Suprapubic skin (tissue), 4 donors: ENCODE measurements at places on chromosomes 2 and 18.

GRCh38 chr2:86249579-86250391 lies 50.5 kb downstream of the MRPL35 start:
- no peak for DNase-seq

DNA sequence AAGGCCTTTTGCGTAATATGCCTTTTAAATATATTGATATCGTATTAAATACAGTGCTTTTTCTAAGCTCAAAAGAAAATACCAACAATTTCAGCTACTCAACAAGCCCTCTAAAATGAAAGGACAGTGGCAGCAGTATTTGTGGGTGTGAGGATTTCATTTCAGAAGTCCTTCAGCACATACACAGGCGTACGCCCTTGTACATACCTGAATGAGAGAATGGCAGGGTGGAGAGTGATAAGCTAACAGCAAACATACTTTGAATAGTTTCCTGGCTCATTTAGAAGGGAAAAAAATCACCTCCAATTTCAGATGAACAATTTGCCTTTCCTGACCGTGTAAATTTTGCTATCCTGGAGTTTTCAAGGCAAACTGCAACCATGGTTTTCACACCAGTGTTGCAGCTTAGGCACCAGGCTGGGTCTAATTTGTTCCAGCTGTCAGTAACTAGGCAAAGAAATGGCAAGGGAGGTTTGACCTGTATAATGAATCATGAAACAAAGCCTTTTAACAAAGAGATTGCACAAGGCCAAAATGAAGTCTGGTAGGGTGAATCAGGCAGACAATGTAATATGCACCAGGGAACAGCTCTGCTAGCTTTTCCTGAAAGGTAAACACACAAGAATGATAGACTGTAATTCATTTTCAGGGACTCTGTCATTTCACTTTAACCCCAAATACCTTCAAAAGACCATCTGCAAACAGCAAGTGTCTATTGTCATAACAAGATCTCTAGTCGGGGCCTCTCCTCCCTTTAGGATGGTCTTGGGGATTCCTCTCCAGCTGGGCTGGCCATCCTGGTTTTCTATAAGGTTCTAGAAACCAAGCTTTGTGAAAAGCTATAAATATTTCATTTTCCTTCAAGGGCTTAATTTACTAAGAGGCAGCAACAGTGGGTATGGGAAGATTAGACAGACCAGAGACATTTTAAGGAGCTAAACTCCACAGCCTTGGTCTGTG lies 11.5 kb downstream of the ANKRD29 start:
- DNase-seq: no peak

DNA sequence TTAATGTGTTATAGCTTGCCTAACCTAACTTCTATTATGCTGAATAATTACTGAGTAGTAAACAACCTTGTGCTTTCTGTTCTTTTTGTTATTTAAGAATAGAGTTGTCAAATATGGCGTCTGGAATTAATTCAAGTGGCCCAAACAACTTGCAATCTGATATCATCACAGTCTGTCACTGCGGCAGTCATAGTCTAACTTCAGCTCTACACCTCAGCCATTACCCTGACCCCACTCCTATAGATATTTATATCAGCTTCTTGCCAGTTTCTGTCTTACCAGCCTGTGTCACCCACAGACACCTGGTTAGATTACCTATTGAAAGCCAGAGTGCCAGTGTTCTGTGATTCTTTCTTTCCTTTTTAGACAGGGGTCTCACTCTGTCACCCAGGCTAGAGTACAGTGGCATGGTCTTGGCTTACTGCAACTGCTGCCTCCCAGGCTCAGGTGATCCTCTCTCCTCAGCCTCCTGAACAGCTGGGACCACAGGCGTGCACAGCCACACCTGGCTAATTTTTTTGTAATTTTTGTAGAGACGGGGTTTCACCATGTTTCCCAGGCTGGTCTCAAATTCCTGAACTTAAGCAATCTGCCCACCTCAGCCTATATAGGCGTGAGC lies 14.1 kb upstream of the KLHL41 start:
- DNase-seq: no peak

DNA sequence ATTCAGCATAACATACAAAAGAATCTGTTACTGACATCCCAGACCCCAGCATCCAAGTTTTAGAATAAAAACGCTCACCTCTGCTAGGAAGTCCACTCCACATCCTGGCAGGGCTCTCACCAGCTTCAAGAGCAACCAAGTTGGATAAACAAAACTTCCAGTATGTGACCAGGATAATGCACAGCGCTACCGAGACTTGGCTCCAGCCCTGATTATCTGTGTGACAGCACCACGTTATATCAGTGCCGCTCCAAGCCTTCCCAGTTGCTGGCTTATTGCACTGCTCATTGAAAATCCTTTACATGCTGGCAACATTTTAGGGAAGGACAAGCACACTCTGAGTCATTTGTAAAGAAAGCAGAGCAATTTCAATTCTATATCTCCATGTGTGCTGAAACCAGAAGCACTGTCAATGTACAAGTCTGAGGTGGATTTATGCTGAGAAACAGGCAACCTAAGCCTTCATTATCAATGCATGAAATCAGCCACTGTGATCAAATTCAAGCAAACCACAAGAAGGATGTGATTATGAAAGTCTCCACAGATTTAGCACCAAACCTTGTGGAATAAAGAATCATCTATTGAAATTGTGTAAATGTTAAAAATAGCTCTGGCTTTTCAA lies 115.7 kb downstream of the ZNF385B start:
- DNase-seq: no peak

DNA sequence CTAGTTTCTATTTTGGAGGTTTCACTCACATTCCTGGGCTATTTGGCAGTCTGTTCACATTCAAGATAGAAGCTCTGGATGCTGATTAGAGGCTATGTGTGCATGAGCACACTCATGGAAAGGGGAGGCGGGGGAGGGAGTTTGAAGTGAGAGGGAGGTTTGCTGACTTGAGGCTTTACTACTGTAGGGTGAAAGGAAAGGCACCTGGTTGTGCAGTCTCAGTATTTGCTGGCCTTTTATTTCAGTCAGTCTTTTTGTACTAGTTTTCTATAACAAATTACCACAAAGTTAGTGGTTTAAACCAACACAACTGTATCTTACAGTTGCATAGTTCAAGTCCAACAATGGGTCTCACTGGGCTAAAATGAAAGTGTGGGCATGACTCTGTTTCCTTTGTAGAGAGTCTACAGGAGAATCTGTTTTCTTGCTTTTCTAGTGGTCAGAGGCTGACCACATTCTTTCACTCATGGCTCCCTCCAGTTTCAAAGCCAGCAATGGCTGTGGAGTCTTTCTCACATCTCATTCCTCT lies 47.7 kb upstream of the NR4A2 start:
- no peak for DNase-seq

DNA sequence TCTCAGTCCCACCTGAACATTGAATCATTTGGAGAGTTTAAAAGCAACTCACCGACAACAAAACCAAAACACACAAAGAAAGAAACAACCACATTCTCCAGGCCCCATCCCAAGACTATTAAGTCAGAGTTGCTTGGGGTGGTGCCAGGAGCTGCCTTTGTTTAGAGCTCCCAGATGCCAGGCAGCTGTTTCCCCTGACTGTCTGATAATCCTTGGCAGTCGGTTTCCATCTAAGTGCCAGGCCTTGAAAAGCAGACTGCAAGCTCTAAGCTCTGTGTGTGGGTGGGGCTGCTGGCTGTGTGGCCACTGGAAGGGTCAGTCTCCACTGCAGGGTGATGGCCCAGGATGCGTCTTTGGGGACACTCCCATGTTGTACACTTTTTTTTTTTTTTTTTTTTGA lies 255.3 kb upstream of the AGAP1 start:
- DNase-seq: peak; percentile 69

DNA sequence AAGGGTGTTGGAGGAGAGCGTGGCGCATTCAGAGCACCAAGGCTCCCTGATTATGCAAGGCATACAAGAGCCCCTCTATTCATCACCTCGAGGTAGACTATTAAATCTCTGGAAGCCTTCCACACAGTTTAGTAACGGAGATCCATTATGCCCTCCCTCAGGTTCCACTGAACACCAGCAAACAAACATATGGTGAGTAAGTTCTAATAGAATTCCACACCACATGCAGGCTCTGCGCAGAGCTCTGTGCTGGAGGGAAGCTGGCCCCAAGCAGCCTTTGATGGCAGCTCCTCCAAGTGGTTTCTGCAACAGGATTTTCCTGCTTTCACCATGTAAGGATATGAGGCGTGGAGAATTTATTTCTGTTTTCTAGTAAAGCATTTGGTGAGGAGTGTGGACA lies 238.6 kb downstream of the C1D start:
- no peak for DNase-seq

GRCh38 chr2:147468349-147468748 lies 376.5 kb upstream of the ACVR2A start:
- DNase-seq: no peak

GRCh38 chr2:2600366-2600765 lies 269.3 kb upstream of the MYT1L start:
- DNase-seq: no peak

DNA sequence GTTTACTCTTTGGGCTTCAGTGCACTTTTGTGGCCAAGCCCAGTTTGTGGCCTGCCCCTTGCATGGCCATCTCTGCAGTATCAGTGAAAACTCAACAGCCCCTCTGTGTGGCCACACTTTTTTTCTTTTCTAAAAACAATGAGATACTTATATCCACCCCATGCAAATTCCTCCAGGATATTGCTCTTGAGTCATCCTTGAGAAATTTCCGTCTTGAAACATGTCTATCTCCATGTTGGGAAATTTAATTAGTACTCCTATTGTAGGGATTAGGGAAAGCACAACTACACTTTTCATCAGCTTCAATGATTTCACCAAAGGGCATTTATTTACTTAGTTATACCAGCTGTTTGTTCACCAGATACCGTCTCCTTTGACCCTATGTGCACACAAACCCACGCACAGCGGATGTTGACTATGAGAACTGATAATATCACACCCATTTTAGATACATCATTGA lies 993.1 kb downstream of the TSN start:
- DNase-seq: no peak

GRCh38 chr2:85728883-85729824 lies 24.6 kb upstream of the ATOH8 start:
- DNase-seq: peak; percentile 94

DNA sequence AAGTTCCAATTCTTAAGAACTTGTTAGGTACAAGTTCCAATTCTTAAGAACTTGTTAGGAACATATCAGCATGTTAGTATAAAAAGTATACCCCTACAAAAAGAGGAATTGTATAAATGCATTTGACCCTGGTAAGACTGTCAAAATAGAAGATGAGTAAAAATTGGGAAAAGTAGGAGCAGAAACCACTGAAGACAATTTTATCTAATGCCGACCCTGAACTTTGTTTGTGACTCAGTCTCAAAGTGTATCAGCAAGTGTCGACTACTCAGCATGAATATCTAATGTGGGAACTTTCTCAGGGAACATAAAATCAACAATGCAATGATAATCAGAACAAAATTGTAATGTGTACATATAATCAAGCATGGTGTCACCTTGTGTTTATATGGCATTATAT lies 583 bp upstream of the CD226 start:
- DNase-seq: no peak

DNA sequence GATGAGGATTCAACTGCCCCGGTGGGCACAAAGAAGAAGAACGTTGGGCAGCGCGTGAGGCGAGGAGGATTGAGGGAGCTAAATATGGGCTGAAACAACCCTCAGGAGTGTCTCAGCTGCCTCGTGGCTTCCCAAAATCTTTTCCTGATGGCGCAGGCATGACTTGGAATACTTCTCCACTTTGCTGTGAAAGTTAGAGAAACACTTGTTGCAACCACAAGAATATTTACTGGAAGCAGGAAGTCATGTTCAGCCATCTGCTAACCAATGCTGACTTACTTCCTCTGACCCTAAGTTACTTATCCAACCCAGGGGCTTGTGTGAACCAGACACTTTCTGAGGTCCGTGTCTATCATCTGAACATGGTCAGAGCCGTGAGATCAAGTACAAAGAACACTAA lies 148.8 kb downstream of the ARL4C start:
- DNase-seq: no peak

DNA sequence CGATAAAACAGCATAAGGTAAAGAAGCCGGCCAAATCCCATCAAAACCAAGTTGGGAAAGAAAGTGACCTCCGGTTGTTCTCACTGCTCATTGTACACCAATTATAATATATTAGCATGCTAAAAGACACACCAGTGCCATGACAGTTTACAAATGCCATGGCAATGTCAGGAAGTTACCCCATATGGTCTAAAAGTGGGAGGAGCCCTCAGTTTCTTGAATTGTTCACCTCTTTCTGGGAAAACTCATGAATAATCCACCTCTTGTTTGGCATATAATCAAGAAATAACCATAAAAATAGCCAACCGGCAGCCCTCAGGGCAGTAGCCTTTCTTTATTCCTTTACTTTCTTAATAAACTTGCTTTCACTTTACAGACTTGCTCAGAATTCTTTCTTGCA lies 544.9 kb upstream of the SETBP1 start:
- DNase-seq: no peak

DNA sequence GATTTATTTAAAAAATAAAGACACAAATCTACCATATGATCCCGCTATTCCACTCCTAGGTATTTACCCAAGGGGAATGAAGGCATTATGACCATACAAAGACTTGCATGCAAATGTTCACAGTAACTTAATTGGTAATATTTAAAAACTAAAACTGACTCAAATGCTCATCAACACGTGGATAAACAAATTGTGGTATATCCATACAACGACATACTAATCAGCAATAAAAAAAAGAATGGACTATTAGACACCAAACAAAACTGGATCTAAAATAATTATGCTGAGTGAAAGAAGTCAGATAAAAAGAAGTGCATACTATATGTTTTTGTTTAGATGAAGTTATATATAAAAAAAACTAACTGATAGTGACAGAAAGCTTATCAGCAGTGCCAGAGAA lies 428.3 kb downstream of the ZEB2 start:
- DNase-seq: no peak
